Activated gamma-delta T cell treated with Interleukin-2 at 50 U/mL for 16 hours (primary cell): ENCODE measurements at places on chromosomes 1 and 21.

GRCh38 chr21:36023092-36023480 lies 37.2 kb downstream of the SETD4 start:
- DNase-seq, result no peak

DNA sequence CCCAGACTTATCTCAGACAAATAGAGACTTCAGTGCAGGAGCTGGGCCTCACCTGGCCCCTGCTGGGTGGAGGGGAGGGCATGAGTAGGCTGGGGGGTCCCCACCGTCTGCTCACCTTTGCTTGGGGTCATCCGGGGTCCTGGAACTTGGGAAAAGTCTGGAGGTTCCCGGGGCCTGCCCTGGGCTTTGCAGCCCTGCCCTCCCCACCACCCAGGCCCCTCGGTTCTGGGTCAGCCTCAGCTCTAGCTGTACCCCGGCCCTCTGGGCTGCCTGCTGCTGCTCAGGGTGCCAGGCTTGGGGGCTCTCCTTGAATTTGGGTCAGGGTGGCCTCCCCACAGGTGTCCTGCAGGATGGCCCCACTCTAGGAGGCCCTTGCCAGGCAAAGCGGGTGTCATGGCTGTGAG lies 2.4 kb upstream of the TMEM52 start:
- DNase-seq, result no peak

DNA sequence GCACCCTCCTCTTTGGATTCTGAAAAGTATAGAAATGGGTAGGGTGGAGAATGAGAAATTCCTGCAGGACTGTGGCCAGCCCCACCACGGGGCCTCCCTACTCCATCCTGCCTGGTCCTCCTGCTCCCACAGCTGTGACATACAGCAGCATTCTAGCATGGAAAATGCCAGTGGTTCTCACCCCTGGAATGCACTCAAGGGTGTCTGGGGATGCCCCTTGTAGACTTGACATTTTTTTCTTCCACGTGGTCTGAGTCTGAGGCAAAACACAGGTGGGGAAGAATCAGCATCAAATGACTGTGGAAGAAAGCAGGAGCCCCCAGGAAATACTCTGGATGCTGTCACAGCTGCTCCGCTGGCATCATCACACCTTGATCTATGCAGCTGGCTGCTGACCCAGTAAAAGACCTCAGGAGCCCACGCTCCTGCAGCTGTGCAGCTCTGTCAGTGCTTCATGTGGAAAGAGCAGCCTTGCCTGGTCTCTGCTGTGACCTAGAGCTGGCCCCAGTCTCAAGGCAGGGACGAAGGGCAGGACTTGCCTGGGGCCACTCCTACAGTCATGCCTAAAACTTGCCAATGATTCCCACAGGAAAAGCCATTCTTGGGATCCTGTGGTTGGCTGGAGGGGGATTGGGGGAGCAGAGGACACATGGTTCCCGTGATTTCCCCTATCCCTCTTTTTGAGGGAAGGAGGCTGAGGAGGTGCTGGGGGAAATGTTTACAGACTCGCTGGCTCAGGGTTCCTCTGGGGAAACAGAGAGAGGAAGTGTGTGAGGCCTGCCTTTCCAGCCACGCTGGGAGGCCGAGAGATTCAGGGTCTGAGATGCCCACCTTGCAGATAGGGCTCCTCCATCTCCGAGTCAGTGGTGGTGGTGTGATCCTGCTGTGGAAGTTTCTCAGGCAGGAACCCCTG lies 10.8 kb upstream of the A3GALT2 start:
- no peak for DNase-seq

- DNase-seq, result no peak
Observed at GRCh38 chr1:177411381-177411780, 240.6 kb downstream of the BRINP2 start.

DNA sequence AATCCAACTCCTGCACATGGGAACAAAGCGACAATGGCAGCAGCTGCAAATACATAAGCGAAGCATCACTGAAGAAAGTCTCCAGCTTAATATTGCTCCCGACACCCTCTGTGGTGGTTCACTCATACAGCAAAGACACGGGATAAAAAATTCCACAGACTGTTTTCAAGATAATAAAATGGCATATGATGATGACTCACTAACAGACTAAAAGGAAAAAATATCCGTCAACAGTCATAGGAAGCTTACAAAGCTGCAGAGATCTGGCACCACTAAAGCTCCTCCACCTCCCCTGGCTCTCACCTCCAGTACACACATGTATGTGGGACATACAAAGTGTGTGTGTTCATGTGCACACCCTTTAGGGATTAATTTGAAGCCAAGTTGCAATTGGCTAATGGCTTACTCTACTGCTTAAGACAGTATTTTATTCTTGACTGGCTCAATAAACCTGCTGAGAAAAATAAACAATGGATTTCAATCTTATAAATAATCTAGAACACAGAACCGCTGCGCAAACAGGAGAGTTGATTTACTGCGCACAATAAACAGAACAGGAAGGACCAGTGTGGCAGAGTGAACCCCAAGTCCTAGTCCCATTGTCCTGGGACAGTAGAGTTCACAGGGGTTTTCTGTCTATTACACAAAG lies 94.4 kb downstream of the SLC45A1 start:
- DNase-seq, result no peak

DNA sequence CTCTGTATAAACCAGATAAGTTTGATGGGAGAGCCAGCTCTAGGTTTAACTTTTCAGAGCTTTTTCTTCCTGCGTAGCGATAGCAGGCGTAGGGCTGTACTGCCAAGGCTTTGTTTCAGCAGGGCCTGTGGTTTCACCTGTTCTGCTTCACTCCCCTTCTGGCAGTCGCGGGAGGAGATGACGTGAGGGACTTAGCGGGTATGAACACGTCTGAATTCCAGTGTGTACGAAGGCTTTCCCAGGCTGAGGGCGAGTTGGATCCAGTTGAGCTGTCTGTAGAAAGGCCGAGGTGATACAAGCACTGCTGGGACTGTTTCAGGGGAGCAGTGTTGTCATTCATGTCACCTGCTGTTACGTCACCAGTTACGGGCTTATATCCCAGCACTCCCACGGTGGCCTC lies 21.2 kb downstream of the PEX14 start:
- DNase-seq, result peak; percentile 13

DNA sequence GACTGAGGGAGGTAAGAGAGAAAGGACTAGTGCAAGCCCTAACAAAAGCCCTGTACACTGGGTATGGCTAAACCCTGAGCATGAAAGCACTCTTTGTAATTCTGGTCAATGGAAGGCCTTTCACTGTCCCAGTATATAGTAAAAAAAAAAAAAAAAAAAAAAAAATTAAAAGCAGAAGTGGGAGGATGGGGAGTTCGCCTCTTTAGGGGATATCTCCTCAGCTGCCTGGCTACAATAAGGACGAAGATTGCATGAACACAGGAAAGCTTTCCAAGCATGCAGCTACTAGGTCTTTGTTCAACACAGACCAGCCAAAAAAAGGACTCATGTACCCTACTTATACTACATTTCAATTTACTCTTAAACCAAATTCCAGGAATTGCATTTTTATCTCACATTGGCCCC lies 59.1 kb downstream of the EIF4G3 start:
- no peak for DNase-seq

GRCh38 chr1:8146257-8146855 lies 120.2 kb upstream of the ERRFI1 start:
- no peak for DNase-seq

- no peak for DNase-seq
Observed at GRCh38 chr1:1187938-1188337, 14.3 kb downstream of the TTLL10 start.

- DNase-seq, result no peak
Observed at GRCh38 chr1:165289556-165289955, 67.0 kb downstream of the LMX1A start.

DNA sequence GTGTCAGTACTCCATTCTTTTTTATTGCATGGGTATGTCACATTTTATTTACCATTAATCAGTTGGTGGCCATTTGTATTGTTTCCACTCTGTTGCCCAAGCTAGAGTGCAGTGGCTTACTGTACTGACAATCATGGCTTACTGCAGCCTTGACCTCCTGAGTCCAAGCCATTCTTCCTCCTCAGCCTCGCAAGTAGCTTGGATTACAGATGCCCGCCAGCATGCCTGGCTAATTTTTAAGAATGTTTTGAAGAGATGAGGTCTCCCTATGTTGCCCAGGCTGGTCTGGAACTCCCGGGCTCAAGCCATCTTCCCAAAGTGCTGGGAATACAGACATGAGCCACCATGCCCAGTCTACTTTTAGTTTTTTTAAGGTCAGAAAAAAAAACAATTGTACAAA lies 813 bp upstream of the SFT2D2 start:
- no peak for DNase-seq

DNA sequence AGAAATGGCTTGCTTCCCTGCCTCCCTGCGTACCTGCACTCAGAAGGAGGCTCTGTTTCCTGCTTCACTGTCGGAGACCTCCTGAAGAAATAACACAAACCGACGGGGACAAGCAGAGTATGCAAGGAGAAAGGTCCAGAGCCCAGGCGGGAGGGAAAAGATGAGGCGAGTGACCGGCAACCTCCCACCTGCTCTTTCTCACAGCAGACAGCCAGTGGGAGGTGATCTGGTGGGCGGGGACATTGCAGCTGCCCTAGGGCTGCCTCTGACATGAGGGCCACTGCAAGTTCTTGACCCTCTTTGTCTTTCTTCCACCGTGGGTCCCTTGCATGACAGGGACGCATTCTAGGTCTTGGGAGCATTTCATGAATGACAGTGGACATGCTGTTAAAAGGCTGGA lies 368.2 kb downstream of the CAMTA1 start:
- DNase-seq, result no peak

DNA sequence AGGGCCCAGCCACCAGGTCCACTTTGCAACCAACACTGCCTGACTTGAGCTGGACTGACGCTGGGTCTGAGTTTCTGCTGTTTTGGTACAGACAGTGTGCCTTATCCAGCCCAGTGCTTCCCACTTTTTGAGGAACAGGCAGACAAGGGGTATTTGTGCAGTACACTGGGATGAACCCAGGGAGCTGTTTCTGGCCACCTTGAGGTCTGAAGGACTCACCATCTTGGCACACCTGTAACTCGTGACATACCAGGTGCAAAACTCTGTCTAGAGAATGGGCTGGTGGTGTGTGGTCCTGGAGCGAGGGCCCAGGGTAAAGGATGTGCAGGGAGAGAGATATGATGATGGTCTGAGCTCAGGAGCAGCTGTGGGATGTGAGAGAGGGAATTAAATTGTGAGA lies 148.6 kb downstream of the PCP4 start:
- no peak for DNase-seq

GRCh38 chr1:91120421-91120820 lies 98.6 kb upstream of the ZNF644 start:
- DNase-seq, result no peak

- no peak for DNase-seq
Observed at GRCh38 chr21:28617300-28617699, 375.4 kb downstream of the LTN1 start.

GRCh38 chr1:36522461-36523229 lies 39.9 kb upstream of the CSF3R start:
- no peak for DNase-seq

GRCh38 chr1:98287626-98288025 lies 366.8 kb upstream of the DPYD start:
- no peak for DNase-seq

DNA sequence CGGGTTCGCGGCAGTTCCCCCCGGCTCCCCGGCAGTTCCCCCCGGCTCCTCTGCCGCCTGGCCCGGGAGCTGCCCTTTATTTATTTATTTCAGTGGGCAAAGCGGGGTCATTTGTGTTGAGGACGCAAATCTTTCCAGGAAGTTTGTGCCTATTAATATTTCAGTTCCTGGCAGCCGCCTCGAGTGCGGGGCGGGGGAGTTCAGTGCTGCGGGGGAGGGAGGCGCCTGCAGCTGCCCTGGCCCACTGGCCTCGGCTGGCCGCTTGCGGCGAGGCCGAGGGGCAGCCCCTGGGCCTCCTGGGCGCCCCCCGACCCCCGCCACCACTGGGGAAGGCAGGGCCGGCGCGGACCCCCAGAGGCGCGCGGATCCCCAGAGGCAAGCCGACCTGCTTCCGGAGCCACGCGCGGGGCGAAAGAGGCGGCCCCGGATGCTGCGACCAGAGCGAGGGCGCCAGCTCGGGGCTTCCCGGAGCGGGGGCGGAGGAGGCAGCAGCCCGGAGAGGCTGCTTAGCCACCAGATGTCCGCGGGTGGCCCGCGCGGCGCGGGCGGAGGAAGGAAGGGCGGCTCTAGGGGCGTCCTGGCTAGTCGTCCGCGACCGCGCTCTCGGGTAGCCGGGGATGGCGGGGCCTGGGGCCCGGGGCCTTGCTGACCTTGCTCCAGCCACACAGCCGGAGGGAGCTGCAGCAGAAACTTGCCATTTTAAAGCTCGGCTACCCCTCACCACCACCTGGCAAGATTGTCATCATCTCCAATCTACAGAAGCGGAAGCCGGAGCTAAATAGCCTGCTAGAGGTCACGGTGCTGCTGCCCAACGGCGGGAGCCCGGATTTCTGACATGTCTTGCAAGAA lies 48.0 kb downstream of the H3-3A start:
- peak; percentile 47 for DNase-seq
